SW480 (cell line): ENCODE measurements at places on chromosomes 1 and 21.

- no peak for DNase-seq
Measured at GRCh38 chr1:162135271-162135775, 65.8 kb downstream of the NOS1AP start.

- no peak for DNase-seq
Measured at GRCh38 chr1:223225061-223225460, 82.0 kb upstream of the TLR5 start.

DNA sequence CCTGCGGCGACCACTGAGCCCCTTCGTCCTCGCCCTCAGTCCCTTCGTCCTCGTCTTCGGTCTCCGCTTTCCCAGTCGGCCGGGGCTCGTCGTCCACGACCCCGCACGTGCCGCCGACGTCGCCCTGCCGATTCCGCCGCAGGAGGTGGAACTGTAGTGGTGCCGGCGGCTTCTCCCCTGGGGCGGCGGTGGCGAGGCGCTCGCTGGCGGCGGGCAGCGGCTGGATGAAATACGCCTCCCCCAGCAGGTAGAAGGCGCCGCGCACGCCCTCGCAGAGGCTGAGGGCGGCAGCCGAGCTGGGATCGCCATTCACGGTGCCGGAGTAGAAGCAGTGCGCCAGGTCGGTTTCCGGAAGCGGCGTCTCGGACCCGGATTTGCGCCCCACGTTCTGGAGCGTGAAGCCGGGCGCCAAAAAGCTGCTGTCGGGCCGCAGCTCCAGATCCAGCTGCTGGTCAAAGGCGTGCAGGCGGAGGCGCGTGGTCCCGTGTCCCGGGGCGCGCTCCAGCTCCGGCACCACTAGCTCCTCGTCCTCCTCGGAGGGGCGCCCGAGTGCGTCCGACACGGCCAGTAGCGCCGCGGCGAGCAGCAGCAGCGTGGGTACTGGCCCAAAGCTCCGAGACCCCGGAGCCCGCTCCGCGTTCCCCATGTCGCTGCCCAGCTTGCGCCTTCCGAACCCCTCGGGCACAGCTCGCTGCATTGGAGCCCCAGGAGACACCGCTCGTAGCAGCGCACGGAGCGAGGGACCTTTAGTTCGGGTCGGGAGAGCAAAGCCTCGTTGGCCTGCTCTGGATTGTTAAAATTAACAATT is 747 bp downstream of the ADAMTS1 start:
- DNase-seq: no peak

- DNase-seq: peak; percentile 30
Measured at GRCh38 chr1:175757381-175758015, 14.1 kb upstream of the TNR start.

GRCh38 chr1:171730052-171730451 is 11.8 kb downstream of the VAMP4 start:
- DNase-seq: no peak

DNA sequence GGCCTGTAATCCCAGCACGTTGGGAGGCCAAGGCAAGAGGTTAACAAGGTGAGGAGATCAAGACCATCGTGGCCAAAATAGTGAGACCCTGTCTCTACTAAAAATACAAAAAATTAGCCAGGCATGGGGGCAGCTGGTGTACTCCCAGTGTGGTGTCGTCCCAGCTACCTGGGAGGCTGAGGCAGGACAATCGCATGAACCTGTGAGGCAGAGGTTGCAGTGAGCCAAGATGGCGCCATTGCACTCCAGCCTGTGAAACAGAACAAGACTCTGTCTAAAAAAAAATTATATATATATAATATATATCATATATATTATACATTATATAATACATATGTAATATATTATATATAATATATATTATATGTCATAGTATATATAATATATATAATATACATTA is 249.2 kb upstream of the TPTE start:
- DNase-seq: no peak

DNA sequence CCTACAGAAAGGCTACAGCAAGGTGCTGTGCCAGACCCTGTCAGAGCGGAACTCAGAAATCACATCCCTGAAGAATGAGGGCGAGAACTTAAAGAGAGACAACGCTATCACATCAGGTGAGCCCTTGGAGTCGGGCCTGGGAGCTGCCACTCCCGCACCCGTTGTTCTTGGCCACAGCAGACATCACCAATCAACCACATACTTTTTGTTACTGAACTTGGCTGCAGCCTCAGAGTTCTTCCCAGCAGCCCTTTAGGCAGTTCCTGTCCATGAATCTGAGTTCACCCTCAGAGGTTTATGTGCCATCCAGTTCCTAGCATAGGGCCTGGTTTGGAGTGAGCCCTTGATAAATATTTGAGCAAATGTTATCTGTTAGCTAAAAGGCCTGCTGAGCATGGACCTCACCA is 61.6 kb downstream of the FHAD1 start:
- no peak for DNase-seq

DNA sequence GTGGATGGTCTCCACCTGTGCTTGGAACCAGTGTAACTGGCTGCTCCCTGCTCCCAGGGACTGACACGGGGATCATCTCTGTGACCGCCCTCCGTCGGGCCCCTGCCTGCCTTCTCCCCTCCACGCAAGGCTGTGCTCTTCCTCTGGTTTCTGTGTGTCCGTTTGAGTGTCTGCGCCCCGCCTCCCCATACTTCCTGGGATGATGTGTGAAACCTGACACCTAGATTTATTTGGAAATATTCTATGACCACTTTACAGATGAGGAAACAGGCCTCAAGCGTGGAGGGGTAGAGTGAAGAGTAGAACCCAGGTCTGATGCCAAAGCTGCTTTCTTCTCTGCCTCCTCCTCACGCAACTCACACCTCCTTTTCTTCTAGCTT is 24.3 kb downstream of the LDLRAP1 start:
- no peak for DNase-seq

GRCh38 chr1:26483980-26484379 is 11.7 kb downstream of the HMGN2 start:
- DNase-seq: no peak

DNA sequence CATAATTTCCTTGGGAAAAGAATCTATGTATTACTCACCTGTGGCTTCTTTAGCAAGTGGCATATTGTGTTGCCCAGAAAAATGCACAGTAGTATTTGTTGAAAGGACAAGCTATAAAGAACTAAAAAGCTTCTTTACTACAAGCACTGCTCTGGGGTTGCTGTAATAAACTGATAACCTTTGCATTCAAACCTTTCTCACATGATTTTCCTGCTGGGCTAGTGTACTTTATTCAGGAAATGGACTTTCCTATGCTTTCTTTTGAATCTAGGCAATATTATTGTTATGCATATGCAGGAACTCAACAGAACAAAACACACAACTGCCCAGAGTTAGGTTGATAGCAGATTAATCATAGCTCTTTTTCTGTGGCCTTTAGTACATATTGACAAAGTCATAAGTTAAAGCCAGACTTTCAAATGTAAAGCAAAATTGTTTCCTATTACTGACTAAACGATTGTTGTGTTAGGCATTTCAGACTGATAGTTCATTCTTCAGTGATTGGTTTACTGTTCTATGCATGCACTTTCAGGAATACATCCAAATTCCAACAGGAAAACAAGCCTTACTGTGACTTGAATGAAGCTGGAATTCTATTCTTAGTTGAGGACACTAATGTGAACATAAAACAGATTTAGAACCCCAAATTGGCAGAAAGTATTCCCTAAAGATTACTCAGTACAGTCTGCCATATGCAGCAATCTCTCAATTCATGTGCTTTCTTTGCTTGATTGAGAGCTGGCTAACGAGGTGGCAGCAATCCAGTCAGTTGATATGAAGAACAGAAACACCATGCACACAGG is 564.3 kb upstream of the NEGR1 start:
- no peak for DNase-seq

- DNase-seq: no peak
Measured at GRCh38 chr1:205147191-205147835, 25.5 kb upstream of the RBBP5 start.

DNA sequence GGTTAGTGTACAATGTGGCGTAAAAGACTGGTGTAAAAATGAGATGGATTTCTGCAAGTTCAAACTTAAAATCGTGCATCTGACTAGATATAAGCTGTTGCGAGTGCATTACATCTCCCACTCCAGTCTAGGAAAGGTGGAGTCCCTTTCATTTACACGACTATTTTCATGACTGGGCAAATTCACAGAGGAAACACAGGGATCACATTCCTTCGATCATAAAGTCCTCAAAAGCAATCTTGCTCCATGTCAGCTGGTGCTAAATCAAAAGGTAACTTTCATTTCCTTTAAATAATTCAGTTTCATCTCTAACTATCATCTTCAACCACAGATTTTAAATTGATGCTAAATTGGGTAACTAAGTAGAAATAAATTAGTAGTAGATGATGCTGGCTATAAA is 100.0 kb downstream of the HLCS start:
- no peak for DNase-seq

DNA sequence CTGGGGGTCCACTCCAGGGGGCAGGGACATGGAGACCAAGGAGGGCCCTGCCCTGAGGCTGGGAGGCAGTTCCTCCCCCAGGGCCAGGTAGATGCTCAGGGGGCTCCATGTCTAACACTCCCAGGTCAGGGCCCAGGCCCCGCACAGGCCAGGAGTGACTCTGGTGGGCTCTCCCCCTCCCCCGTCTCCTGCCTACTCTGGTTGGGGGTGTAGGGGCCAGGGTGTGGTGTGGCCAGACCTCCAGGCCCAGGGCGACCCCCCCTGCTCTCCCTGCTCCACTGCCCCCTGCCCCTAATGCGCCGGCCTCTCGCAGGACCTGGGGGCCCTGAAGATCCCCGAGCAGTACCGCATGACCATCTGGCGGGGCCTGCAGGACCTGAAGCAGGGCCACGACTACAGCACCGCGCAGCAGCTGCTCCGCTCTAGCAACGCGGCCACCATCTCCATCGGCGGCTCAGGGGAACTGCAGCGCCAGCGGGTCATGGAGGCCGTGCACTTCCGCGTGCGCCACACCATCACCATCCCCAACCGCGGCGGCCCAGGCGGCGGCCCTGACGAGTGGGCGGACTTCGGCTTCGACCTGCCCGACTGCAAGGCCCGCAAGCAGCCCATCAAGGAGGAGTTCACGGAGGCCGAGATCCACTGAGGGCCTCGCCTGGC is 19.7 kb upstream of the CCDC27 start:
- no peak for DNase-seq

DNA sequence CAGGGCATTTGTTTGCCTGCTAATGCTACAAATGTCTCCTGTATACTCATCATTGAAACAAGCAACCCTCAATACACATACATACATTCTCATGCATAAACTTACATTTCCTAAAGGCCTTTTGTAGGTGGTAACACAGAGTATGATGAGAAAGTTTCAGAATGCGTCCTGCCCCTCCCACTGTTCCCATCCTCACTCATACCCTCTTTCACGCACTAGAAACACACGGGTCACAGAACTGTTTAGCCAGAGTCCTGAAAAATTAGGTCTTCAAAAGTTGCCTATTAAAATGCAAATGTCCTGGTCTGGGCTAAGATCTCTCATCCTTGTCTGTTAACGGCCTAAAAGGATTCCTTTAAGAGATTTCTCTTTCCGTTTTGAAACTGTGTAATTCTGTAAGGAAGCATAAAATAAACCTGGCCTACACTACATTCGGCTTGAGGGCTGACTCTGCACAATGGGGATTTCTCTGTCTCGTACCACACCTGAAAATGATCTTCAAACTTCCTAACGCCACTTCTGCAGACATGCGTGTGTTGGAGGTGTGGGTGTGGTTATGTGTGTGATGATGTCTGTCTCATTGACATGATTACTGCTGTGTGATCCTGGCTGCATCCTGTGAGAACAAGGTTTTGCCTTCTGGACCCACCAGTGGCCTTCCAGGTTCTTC is 5.3 kb upstream of the FCER1A start:
- DNase-seq: no peak

GRCh38 chr1:176605176-176605575 is 142.2 kb downstream of the PAPPA2 start:
- no peak for DNase-seq

GRCh38 chr1:196590012-196590708 is 18.1 kb downstream of the KCNT2 start:
- no peak for DNase-seq

DNA sequence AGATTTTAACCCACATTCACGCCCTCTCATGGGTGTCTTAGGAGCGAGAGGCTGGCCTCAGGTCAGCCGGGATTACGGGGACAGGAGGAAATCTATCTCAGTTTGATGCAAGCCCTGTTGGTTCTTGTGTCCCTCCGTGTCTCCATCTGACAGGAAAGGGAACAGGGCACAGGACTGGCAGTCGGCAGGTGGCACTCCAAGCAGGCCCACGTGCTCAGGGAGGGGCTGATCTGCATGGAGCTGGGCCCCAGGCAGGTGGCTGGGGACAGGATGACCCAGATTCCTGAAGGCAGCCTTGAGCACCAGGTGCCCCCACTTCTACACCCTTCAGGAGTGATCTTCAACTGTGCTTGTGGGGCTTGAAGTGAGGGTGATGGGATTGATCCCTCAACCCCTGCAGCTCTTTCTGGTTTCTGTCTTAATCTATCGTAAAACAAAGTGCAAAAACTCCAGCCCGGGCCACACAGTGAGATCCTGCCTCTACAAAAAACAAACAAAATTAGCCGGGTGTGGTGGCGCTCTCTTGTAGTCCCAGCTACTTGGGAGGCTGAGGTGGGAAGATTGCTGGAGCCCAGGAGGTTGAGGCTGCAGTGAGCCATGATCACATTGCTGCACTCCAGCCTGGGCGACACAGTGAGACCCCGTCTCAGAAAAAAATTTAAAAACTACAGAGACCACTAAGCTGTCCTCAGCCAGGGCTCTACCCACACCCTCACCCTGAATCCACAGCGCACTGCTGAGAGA is 8.3 kb downstream of the PLEKHG5 start:
- DNase-seq: peak; percentile 62

GRCh38 chr1:178652506-178653490 is 72.2 kb upstream of the RALGPS2 start:
- DNase-seq: no peak

DNA sequence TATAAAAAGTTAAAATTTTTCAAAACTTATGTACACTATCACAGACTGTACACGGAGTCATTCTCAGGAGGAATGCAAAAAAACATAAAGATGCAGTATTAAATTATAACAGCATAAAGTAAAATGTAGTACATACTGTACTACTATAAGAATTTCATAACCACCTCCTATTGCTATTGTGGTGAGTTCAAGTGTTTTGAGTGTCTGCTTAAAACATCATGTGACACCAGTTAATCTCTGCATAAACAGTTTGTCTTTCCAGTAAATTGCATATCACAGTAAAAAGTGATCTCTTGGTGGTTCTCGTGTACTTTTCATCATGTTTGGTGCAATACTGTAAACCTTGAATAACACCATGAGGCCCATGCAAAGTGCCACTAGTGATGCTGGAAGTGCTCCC is 45.2 kb downstream of the SDCCAG8 start:
- no peak for DNase-seq

- DNase-seq: no peak
Measured at GRCh38 chr21:14523234-14523633, 22.9 kb downstream of the SAMSN1 start.

DNA sequence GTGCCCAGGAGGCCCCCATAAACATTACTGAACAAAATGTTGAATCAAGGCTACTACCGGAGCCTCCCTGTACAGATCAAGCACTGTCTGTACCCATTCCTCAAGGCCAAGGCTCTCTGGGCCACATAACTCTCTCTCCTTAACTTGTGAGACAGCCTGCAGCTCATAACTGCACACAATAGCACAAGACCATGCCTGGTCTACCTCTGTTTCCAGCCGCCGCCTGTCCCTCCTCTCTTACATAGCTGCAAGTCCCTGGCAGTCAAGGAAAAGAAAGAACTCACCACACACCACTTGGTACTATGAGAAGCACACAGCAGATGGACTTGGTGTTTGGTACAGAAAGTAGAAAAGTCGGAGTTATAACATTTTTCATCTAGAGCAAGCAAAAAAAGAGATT is 91.1 kb downstream of the SSBP3 start:
- DNase-seq: no peak
